Stimulated activated CD8-positive, alpha-beta memory T cell treated with anti-CD3 and anti-CD28 coated beads, Interleukin-7, amount 100 ng/mL, for 24 hours (primary cell): ENCODE measurements at places on chromosomes 3 and 15.
A peak's percentile ranks its signal among the peaks of the same experiment; 100 is the strongest.

- DNase-seq: no peak
These were observed 619.2 kb downstream of the DIPK2A start for GRCh38 chr3:144590854-144591253.

GRCh38 chr3:100836661-100837060, 127.4 kb downstream of the TFG start:
- no peak for DNase-seq

DNA sequence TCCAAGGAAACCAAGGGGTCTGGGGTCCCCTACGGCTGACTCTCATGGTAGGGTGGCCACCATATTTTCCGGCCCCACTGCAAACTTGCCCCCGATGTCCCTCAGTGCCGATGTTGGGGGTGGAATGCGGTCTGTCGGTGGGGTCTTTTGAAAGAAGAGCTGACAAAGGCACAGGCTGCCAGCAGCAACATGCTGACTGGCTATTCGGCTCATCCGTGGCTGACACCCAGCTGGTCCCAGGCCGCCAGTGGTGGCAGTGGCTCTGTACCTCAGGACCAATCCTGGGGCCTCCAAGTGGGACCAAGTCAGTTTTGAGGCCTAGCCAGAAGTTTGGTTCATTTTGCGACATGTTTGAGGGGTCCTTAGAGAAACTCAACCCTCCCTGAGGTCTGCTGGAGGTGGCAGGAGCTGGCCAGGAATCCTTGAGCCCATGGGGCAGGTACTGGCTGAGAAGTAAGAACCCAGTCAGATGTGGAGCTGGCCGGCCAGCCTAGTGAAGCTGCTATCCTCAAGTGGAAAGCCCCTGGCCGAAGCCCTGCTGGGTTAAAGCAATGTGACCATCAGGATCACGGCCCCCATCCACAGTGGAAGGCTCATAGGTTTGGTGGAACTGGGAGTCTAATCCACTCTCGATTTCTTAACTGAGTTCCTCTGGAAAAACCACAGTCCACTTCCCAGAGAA, 17.8 kb downstream of the BMF start:
- no peak for DNase-seq

- peak; percentile 16 for DNase-seq
These were observed 40.9 kb upstream of the IDH2 start for GRCh38 chr15:90143166-90143655.

DNA sequence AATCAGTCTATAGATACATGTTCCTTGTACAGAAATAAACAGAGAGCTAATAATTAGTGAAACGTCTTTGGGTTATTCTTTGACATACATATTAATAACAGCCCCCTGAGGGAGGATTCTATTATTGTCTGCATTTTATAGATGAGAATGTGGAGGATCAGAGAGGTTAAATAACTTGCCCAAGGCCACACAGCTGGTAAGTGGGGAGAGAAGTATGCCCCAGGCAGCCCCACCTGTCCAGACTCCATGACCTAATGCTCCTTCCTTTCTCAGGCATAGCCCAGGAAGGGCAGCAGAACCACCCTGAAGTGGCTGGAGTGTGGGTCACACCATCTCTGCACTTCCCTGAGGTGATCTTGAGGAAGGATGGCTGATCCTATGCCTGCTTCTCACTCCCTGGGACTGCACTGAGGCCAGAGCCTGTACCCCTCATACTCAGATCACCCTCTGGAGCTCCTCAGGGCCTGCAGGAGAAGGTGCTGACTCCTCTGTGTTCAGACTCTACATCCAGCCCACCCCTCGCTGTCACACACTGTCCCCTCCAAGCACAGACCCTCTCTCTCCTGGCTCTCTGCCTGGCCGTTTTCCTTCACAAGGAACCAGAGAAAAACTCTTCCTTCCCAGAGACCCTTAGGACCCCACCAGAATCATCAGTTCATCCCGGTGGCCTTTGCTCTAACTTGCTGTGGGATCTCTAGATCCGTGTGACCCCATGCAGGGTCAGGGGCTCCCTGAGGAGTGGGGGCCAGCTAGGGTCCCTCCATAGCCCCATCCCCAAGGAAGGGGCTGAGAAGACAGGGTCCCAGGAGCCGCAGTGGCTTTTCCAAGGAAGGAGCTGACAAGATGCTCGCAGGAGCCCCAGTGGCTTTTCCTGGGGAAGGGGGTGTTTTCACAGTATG, 4.4 kb upstream of the HHATL start:
- DNase-seq: no peak

DNA sequence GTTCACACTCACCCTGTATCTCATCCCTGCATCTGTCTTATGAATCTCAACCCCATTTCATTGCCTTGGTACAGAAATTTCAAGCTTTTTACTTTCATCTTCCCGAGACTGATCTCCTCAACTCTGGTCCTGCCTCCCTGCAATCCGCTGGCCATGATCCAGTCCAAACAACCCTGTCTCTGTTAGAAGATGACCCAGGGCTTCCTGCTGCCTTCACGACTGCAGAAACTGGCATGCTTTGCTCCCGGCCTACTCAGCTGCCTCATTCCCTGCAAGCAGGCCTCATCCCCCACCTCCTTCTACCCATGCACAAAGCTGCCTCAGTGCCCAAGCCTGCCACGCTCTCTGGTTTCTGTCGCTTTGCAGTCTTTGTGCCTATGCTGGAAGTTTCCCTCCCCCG, 12.4 kb downstream of the HES1 start:
- no peak for DNase-seq

DNA sequence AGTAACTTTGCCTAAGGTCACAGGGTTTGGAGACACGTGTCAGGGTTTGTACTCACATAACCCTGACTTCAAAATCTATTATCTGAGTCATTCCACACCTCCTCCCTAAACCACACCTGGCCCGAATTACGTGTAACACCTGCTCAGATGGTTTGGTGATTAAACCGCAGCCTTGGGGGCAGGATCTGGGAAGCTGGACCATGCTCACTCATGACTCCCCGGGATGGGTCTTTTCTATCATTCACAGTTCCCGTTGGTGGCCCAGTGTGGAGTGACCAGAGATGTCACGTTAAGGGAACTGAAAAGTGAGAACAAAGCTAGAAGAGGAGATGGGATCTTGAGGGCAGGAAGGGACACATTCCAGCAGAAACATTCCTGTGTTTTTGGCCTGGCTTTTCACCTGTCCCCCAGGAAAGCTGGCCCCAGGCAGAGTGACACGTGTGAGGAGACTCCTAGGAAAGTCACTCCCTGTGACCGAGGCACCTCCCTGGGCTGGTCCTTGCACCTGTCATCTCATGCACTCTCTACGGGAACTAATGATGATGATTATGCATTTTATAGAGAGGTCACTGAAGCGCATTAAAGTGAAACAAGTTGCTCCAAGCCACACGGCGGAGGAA, 75.4 kb upstream of the POMGNT2 start:
- DNase-seq: no peak

- no peak for DNase-seq
These were observed 15.7 kb downstream of the RBSN start for GRCh38 chr3:15083252-15083651.

DNA sequence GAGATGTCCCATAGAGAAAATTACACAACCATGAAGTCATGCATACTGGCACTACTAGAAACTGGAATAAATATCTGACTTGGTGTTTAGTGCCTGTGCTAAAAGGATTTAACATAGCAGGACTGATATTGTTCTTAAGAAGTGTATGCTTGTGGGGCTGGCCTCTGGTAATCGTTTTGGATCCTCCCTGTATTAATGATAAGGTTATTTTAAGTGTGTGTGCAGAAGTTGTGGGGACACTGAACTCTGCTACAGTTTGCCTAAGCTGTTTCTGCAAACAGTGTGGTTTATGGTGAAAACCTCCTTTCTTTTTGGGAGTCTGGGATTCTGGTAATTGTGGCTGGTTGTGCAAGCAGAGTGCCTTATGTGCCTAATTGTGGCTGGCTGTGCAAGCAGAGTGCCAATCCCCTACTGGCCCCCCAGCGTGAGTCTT, 120.8 kb downstream of the CLASP2 start:
- DNase-seq: no peak

- no peak for DNase-seq
These were observed 43.7 kb downstream of the STAG1 start for GRCh38 chr3:136708333-136708985.

GRCh38 chr15:87715252-87715651, 541.3 kb downstream of the NTRK3 start:
- no peak for DNase-seq

- no peak for DNase-seq
These were observed 67.4 kb downstream of the USP13 start for GRCh38 chr3:179720196-179720595.

- no peak for DNase-seq
These were observed 39.0 kb downstream of the GABPB1 start for GRCh38 chr15:50315814-50316630.

DNA sequence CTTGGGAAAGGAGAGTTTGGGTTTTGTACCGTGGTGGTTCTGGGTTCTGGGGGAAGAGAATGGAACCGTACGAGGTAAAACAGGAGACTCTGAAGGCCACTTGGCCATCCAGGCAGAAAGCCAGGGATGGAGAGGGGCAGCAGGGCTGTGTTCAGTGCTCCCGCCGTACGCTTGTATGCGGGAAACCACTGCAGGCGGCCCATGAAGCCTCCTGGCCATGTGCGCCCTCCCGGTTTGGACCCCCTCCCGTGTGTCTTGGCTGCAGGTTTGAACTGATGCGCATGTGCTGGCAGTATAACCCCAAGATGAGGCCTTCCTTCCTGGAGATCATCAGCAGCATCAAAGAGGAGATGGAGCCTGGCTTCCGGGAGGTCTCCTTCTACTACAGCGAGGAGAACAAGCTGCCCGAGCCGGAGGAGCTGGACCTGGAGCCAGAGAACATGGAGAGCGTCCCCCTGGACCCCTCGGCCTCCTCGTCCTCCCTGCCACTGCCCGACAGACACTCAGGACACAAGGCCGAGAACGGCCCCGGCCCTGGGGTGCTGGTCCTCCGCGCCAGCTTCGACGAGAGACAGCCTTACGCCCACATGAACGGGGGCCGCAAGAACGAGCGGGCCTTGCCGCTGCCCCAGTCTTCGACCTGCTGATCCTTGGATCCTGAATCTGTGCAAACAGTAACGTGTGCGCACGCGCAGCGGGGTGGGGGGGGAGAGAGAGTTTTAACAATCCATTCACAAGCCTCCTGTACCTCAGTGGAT, 50.6 kb downstream of the PGPEP1L start:
- DNase-seq: no peak

DNA sequence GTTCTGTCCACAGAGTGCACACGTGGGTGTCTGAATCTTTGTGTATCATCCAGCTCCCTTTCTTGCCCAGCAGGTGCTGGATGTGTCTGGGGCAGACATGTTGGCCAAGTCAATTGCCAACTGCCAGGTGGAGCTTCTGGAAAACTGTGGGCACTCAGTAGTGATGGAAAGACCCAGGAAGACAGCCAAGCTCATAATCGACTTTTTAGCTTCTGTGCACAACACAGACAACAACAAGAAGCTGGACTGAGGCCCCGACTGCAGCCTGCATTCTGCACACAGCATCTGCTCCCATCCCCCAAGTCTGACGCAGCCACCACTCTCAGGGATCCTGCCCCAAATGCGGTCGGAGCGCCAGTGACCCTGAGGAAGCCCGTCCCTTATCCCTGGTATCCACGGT, 12.5 kb upstream of the RPP14 start:
- DNase-seq: no peak

DNA sequence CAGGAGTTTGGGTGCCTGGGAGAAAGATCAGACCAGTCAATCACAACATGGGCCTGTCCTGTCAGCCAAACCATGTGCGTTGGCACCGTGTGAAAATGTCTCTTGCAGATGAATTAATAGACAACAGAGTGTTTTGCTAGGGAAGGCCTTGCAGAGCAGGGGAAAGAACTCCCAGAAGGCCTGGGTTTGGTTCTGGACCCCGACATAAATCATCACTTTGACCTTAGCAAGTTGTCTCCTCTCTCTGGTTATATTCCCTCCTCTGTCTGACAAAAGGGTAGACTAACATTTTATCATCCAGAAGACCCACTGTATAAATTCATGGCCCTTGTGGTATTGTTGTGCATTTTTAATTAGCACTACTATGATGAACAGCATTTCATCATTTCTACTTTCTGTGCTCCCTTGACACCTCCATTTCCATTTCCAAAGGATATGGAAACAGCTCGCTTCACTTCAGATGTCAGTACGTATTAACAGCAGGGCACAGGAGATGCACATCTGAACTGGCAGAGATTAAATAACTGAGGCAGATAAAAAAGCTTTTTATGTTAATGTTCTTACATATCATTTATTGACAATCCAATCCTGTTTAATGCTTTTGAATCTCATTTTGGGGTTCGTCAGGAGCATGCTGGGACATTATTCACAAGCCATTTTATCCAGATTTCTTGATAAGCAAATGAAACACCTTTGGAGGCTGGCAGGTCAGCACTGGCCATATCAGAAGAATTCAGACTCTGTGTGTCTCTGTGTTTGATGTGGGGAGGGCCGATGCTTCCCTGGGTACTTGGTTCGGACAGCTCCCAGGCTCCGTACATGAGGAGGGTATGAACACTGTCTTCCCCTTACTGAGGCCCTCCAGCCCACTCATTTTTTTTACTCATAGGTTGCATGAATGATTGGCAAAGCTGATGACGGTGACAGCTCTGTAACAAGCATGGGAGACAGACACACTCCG, 28.2 kb upstream of the IL12A start:
- DNase-seq: no peak

GRCh38 chr3:133280586-133280985, 119.3 kb upstream of the BFSP2 start:
- no peak for DNase-seq

DNA sequence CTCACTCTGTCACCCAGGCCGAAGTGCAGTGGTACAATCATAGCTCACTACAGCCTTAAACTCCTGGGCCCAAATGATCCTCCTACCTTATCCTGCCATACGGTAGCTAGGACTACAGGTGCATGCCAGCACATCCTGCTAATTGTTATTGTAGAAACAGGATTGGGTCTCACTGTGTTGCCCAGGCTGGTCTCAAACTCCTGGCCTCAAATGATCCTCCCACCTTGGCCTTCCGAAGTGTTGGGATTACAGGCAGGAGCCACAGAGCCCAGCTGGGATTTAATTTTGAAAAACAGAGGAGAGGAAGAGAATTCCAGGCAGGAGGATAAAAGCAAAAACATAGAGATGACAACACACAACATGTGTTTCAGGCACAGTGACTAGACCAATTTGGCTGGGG, 40.5 kb downstream of the SFMBT1 start:
- DNase-seq: no peak

GRCh38 chr3:20091331-20092047, 51.2 kb downstream of the KAT2B start:
- DNase-seq: no peak

GRCh38 chr15:101318147-101318819, 23.2 kb upstream of the SNRPA1 start:
- no peak for DNase-seq
